Activated T-helper 17 cell treated with anti-CD3 and anti-CD28 coated beads, Interleukin-2, amount 50 U/mL, for 72 hours (primary cell): ENCODE measurements at places on chromosomes 13 and 19.
A peak's percentile ranks its signal among the peaks of the same experiment; 100 is the strongest.

DNA sequence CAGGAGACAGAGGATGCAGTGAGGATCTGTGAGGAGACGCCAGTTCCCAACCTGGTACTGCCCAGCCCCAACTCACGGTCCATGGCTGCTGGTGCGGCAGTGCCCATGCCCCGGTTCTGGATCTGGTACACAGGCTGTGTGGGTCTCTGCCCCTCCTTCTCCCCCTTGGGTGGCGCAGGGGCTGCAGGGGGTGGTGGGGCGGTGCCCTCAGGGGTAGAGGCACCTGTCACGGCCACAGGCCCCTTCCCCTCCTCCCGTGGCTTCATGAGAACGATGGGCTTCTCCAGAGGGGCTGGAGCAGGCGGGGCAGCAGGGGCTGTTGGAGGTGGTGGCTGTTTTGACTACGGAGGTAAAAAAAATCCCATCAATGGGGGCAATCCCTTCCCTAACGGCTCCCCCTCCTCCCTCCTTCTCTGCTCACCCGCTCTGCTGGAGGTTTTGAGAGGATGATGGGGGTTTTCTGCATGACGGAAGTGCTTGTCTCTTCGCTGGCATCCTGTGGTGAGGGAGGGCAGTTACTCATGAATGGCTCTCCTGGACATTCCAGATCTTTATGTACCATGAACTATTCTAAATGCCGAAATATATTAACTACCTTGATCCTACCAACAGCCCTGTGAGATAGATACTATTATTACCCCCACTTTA, 7.1 kb downstream of the SMG9 start:
- peak; percentile 64 for ATAC-seq

- no peak for ATAC-seq
Measured at GRCh38 chr13:49859560-49859959, 67.1 kb upstream of the KPNA3 start.

DNA sequence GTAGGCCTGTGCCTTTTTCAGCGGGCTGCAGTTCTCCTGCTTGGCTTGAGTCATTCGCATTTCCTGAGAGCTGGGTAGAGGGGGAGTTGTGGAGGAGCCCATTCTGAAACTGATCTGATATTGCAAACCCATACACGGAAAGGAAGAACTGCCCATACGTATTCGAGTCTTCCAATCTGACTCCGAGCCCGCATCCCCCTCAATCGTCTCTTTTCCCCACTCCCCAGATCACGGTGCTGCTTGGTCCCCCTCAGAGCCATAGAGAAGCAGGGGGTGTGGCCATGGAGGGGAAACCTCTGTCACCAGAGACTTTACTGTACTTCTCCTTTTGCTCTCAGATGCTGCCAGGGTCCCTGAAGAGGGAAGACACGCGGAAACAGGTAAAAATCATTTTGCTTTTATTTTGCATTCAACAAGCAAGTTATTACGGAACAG, at the start of gene CD22:
TSS of gene CD22 (plus strand) at position 337 of the 435 bp plus-strand sequence. CDS start 2,854 bp downstream, outside the sequence.
- no peak for ATAC-seq

- ATAC-seq: peak; percentile 91
Measured at GRCh38 chr19:18251587-18252369, 22.5 kb downstream of the IQCN start.

DNA sequence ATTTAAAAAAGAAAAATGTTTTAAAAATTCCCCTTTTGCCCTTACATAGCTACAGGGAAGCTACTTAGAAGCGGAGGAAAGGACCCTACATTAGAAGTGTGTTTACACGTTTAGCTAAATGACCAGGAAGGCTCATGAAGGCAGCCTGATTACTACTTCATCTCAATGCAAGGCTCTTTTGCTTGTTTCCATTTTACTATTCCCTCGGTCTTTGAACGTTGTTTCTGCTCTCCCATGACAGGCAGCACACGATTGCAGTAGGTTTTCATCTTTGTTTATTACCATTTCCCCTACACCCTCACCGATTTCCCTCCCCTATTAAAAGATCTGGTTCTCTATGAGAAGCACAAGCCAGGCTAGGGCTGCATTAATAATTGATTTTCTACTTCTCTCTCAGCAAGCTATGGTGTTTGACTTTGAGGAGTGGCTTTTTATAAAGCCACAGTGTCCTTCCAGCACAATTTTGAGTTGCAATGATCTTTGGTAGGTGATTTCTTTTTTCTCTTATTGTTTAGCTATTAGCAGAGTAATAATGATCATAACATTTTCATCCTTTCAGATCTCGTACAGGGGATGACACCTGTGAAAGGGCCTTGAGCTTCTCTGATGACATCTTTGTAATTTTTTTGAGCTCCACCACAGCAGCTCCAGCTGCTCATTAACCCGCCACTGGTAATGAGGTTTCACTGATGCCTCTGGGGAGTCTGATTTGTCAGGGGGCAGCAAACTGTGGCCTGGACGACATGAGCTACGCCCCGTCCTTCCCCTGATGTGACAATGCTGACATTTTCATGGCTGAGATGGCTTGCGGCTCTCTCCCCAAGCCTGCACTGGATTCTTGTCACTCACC, 670.3 kb downstream of the UQCRFS1 start:
- ATAC-seq: no peak

DNA sequence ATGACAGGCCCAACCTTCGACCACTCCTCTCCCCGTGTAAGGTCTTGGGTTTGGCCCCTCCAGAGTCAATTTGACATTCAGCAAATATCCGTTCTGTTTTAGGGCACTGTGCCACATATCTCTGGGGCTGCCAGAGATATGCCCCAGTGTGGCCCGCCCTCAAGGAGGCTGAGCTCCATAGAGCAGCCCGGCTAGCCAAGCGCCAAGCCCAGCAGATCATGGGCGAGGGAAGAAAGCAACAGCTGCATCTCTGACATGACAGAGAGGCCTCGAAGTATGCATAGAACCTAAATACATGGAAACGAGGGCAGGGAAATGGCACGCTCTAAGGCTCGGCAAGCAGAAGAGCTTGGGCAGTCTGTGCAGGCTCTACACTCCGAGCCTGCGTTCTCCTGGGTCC, 124.5 kb downstream of the USP12 start:
- ATAC-seq: no peak

- no peak for ATAC-seq
Measured at GRCh38 chr13:99155821-99156220, 44.8 kb upstream of the UBAC2 start.

GRCh38 chr13:44746690-44747089, 170.6 kb upstream of the TSC22D1 start:
- ATAC-seq: no peak

DNA sequence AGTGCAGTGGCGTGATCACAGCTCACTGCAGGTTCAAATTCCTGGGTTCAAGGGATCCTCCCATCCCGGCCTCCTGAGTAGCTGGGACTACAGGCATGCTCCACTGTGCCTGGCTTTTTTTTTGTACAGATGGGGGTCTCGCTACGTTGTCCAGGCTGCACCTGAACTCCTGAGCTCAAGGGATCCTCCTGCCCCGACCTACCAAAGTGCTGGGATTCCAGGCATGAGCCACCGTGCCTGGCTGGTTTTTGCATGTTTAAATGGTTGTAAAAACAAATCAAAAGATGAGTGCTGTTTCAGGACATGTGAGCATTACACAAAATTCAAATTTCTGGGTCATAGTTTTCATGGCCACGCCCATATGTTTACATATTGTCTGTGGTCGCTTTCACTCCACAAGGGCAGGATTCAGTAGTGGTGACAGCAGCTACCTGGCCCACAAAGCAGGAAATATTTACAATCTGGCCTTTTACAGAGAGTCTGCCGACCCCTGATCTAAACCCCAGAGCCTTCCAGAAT, 5.3 kb downstream of the MATK start:
- no peak for ATAC-seq

GRCh38 chr19:15810335-15810734, 5.1 kb downstream of the OR10H1 start:
- no peak for ATAC-seq

GRCh38 chr13:109951491-109951890, 165.1 kb upstream of the IRS2 start:
- no peak for ATAC-seq

DNA sequence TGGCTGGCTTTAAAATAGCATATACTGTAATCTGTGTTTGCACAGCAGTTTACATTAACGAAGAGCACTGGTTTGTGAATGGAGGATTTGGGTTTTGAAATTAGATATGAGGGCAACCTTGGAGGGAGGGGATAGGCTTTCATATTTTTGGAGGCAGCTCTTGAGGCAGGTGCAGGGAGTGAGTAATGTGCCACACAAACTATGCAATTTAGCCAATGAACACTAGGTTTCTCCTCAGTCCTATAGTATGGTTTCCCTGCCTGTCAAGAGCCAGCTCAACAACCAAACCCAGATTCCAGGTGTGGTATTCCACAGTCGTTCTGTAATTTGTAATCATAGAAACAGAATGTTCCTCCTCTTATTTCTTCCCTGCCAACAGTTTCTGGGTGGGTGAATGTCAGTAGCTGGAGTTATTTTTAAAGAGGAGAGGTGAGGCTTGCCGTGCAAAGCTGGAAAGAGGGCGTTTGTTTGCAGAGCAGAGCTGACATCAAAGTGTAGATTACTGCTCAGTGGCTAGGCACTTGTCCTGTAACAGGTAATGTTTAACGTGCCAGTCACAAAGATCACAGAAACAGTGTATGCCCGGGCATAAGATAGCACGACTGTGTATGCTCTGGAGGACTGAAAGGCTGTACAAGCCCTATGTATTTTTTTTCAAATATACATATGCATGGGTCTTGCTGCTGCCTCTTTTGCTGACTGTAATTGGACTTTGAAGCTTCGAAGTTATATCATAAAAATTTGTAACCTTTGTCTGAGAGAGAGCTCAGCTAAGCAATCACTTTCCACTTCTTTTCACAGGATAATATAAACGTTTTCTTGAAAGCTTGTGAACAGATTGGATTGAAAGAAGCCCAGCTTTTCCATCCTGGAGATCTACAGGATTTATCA, 124.2 kb downstream of the LMO7 start:
- peak; percentile 37 for ATAC-seq

- ATAC-seq: no peak
Measured at GRCh38 chr19:56133858-56134653, 7.0 kb upstream of the ZNF444 start.

DNA sequence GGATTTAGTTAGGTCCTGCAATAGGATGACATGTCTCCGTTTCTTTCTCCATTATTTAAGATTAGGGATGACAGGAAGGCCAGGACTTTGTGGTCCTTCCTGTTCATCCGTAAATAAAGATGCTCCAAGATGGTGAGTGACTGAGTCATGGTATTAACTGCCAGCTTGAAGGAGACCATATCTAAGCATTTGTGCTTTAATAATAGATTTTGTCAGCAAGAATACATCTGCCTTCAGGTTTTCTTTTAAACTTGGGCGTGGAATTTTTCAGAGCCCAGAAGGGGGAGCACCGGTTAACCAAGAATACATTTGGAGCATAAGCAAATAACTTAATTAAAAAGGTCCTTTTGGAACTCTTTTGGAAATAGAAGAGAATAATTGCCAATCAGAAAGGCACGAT, 68.2 kb downstream of the ARHGAP35 start:
- ATAC-seq: no peak

- ATAC-seq: no peak
Measured at GRCh38 chr13:95652821-95653220, 8.3 kb upstream of the DZIP1 start.

GRCh38 chr19:46984077-46985010, 35.3 kb upstream of the NPAS1 start:
- ATAC-seq: no peak

- no peak for ATAC-seq
Measured at GRCh38 chr13:50519866-50520265, 323.6 kb downstream of the DLEU7 start.

DNA sequence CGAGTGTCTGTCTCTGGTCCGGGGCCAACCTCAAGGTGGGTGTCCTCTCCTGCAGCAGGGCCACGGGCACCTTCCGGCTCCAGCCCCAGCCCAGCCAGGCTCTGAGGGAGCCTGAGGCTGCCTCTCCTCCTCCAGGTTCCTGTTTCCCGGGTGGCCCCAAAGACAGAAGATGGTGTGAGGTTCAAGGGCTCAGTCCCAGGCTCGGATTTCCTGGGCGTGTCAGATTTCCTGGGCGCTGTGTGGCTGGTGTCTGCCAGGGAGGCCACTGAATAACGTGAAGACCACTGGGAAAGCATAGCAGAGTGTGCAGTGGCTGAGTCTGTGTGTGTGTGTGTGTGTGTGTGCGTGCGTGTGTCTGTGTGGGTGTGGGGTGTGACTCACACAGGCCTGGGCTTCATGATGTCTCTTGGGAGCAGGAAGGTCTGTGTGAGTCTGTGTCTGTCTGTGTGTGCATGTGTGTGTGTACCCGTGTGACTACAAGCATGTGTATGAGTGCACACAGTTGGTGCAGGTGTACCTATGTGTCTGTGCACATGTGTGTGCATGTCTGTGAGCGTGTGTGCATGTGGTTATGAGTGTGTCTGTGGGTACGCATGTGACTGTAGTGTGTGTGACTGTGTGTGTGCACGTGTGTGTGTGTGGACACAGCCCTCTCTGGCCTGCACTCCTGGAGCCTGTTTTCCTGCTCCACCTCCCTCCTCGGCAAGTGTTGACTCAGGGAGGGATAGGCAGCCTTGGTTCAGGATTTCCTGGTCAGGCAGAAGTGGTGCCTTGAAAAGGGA, 28.3 kb downstream of the CEBPA start:
- ATAC-seq: peak; percentile 82

DNA sequence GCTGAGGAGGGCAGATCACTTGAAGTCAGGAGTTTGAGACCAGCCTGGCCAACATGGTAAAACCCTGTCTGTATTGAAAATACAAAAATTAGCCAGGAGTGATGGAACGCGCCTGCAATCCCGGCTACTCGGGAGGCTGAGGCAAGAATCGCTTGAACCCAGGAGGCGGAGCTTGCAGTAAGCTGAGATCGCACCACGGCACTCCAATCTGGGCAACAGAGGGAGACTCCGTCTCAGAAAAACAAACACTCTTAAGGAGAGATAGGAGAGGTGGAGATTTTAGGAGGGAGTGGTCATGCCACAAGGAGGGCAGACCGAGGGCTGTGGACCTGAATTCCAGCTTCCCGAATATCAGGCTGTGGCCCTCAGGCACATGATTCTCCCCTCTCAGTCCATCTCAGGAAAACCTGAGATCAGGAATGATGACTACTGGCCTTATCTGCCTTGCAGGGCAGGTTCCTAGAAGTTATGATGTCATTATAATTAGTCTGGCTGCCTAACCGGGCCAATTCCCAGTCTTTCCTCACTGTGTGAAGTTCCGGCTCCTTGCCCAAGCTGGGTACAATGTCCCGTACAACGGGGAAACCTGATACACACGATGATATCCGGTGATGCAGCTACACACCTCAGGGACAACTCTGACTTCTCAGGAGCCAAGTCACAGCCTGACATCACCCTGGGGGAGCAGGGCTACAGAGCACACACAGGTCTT, 2.5 kb downstream of the SLC35E1 start:
- no peak for ATAC-seq

GRCh38 chr19:56567274-56568120, at the start of gene ZNF470:
TSS of gene ZNF470 (plus strand) at chr19:56567468. CDS start at chr19:56570312, 2,844 bp downstream.
- peak; percentile 97 for ATAC-seq

DNA sequence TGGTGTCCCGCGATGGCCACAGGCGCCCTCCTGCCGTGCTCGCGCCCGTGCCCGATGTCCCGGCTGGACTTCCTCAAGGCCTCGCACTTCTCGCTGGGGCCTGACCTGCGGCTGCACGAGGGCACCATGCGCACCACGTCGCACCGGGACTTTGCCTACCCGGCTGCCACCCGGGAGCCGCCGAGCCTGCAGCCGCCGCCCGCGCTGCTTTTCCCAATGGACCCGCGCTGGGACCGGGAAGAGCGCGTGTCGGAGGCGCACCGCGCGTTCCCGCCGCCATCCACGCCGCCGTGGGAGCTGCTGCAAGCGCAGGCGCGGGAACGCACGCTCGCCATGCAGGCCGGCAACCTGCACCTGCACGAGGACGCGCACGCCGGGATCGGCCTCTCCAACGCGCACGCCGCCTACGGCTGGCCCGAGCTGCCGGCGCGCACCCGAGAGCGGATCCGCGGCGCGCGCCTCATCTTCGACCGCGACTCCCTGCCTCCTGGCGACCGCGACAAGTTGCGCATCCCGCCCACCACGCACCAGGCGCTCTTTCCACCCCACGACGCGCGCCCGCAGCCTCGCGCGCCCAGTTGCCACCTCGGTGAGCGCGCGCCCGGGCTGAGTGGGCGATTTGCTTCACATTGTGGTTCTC, 12.1 kb upstream of the PEX11G start:
- peak; percentile 53 for ATAC-seq
